ENCODE measurements at places on chromosomes 4 and X.

- DNase-seq, result no peak
Measured at GRCh38 chr4:27846951-27847350, 986.3 kb downstream of the STIM2 start.

DNA sequence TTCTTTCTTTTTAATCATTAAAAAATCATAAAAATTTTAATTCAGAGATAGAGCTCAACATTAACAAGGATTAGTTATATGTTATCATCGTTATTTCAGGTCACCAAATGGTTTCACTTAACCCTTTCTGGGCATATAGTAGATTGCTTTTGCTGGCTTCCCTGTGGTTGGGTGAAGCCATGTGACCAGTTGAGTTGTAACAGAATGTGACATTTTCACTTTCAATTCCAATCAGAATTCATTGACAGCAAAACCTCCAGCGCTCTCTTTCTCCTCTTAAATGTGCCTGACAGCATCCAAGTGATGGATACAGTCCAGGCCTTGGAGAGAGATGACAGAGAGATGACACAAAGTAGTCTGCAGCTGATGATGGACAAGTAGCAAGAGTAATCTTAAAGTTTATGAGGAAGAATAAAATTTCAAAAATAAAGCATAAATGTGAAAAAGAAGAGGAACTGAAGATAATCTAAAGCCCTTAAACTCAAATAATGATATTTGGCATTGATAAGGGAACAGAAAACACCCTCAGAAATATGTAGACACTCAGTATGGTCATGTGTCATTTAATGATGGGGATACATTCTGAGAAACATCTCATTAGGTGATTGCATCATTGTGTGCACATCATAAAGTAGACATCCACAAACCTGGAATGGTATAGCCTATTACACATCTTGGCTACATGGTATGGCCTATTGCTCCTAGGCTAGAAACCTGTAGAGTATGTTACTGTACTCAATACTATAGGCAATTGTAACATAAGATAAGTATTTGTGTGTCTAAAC is 92.3 kb upstream of the QRFPR start:
- DNase-seq, result no peak

- peak; percentile 63 for DNase-seq
Measured at GRCh38 chr4:75939890-75940691, 722 bp downstream of the NAAA start.

DNA sequence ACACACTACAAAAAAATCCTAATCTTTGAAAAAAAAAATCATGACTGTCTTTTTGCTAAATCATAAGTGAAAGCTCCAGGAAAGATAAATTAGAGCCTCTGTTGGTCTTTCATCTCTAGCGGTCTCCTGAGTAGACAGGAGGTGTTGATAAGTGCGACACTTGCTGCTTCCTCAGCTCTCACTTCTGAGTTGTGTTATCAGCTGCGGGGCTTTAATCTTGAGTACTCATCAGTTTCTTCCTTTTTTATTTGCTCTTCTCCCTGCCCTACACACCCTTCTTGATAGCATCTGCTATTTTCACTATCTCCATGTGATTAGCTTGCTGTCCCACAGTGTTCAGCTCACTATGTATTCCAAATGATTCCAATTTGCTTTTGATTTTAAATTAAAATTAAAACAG is 1449.2 kb downstream of the C4orf33 start:
- no peak for DNase-seq

DNA sequence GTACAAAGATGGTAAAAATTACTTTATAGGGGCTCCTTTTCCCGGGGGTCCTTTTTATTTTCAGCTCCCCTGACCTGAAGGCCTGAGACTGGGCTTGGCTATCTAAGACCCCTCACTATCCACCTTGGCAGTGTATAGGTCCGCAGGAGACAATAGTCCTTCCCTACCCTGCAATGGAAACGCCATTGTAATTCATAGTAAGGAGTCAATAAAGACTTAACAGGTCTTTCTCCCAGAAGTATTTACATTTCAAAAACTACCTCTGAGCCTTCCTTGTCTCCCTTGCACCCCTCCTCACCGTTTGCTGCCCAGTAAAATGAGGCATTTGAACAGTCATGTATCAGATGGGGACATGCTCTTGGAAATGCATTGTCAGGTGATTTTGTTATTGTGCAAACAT is 401.2 kb upstream of the CNKSR2 start:
- no peak for DNase-seq

GRCh38 chr4:44257461-44257860 is 191.1 kb downstream of the KCTD8 start:
- DNase-seq, result no peak
